ENCODE measurements at places on chromosomes 12 and 14.

DNA sequence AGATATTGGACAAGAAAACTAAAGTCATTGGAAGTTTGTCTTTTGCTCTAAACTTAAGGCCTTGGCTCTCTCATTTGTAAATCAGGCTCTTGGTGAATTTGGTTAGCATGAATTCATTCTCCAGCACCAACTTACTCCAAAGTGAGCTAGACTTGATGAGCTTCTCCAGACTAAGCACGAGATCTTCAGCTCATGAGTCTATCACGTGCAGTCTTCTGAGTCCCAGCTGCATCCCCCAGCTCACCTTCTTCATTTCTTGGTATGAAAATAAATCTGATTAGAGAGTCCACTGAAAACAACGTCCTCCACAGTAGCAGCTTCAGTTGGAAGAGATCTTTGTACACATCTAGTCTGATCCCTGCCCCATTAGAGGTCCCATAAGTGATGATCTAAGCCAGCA is 52.5 kb upstream of the DDX11 start:
- DNase-seq, result no peak

DNA sequence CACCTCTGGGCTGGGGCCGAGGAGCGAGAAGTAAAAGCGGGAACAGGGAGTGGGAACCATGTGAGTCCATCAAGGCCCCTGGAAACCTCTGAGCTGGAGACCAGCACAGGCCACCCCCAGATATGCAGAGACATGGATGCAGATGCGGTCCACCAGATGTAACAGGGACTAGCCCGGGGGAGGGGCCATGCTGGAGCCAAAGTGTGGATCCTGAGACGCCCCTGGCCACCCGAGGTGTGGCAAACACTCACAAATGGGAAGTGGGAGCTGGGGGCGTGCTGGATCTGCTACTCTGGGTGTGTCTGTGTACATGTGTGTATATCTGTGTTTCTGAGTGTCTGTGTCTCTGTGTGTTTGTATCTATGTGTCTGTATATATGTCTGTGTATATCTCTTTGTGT is 12.8 kb downstream of the MYL2 start:
- DNase-seq, result no peak

DNA sequence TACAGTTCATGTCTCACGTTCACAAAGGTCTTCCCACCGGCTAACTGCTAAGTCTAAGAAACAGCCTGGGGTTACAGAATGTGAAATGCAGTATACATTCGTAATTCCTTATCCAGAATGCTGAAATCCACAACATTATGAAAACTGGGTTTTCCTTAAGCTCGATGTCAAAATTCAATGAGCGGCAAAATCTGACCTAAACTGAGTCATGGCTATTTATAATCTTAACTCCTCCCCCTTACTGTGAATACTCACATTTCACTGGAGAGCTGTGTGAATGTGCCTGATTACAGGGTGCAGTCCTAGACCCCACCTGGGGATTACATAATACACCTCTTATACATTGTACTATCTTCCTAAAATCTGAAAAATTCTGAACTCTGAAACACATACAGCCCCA is 35.3 kb downstream of the STX2 start:
- peak; percentile 17 for DNase-seq

- no peak for DNase-seq
Measured at GRCh38 chr14:56731187-56731586, 79.1 kb downstream of the OTX2 start.

GRCh38 chr12:16030744-16031143 is 119.6 kb downstream of the DERA start:
- DNase-seq, result no peak

GRCh38 chr14:41609704-41610183 is 3.1 kb downstream of the LRFN5 start:
- DNase-seq, result no peak

GRCh38 chr14:45145214-45145613 is 9.5 kb downstream of the FANCM start:
- no peak for DNase-seq

DNA sequence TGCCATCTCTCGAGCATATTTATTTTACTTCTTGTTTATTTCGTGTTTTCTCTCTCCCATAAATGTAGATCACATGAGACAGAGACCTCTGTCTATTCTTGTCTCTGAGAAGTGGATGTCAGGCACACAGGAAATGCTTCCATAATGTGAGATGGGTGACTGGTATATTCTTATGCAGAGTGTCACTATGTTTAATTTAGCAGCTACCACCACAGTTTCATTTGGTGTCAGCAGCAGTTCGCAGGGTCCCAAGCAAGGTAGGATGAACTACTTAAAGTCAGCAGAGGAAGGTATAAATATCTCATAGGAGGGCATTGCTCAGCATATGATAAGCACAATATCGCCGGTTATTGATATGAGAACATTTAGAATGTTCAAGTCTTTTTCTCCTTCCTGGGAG is 180.9 kb upstream of the CNTN1 start:
- no peak for DNase-seq

DNA sequence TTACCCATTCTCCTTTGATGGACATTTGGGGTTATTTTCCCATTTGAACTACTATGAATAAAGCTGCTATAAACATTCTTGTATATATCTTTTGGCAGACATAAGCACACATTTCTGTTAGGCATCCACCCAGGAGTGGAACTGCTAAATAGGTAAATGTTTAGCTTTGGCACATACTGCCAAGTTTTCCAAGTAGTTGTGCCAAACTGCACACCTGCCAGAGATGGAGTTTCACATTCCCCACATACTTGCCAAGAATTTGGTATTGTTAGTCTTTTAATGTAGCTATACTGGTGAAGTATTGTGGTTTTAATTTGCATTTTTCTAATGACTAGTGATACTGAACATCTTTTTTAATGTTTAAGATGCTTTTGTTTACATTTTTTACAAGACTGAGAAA is 201.0 kb downstream of the GXYLT1 start:
- DNase-seq, result no peak

- DNase-seq, result no peak
Measured at GRCh38 chr14:30990770-30991169, 34.7 kb upstream of the AP4S1 start.

DNA sequence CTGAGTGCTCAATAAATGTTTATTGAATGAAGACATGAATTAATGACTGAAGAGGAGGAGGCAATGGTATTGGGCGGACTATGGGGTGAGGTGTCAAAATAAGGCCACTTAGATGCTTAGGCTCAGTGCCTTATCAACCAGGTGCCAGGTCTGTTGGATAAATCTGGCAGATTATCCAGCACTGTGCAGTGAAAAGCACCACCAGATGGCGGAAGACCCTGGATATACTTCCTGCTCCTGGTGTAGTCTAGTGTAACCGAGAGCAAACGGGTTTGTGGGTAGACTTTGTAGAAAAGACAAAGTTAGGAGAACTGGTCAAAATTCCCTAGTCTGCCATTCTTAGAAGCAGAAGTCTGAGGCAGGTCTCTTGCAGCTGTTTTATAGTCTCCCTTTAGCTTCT is 306.3 kb downstream of the ATP23 start:
- DNase-seq, result no peak

GRCh38 chr14:64714432-64715025 is 10.3 kb downstream of the PLEKHG3 start:
- no peak for DNase-seq

- DNase-seq, result no peak
Measured at GRCh38 chr12:82740-83139, 16.2 kb downstream of the IQSEC3 start.

GRCh38 chr12:105576261-105576660 is 245.8 kb downstream of the C12orf75 start:
- peak; percentile 47 for DNase-seq

DNA sequence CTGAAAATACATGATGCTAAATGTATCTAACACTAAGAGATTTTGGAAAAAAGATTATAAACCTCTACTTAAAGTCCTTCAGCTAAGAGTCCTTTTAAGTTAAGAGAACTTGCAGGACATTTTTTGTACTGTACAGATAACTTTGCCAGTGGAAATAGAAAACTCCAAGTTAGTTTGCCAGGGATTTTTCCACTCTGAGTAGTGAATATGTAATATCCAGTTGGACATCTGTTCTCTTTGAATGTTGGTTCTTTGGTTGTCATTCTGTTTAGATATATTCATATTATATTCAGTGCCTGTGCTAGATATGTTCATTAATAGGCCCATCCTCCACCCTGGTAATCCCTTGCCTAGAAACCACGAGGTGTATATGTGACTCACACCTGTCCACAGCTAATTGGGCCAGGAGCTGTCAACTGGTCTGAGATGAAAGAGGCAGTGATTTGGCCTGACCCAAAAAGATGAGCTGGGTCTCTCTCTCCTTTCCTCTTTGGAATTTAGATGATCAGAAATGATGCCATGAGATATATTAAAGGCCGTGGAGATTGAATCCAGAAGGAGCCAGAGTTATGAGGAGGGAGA is 261.0 kb upstream of the LRIG3 start:
- DNase-seq, result no peak

All from EH (cell line).